CD4-positive, alpha-beta T cell treated with Interleukin-15 for 4 hours (primary cell): ENCODE measurements at places on chromosomes 2 and 18.
A peak's percentile ranks its signal among the peaks of the same experiment; 100 is the strongest.

DNA sequence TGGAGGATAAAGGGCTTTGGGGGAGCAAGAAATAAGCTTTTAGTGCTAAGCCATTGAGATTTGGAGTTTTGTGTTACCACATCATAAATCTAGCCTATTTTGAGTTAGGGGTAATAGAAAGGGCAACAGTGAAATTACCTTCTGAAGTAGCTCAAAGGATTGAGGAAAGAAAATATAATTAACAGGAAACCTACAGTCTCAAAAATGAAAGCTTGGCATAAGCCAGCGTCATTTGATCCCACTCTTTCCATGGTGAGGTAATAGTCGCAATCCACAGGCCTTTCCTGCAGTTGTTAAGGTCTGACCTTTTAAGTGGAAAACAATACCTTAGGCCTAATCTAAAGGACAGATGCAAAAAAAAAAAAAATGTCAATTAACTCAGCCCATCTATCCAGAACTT, 182.7 kb downstream of the UXS1 start:
- no peak for DNase-seq

- DNase-seq, result no peak
Measured at GRCh38 chr2:25227576-25227975, 59.2 kb upstream of the POMC start.

GRCh38 chr18:61535401-61535800, 202.2 kb downstream of the CDH20 start:
- DNase-seq, result no peak

DNA sequence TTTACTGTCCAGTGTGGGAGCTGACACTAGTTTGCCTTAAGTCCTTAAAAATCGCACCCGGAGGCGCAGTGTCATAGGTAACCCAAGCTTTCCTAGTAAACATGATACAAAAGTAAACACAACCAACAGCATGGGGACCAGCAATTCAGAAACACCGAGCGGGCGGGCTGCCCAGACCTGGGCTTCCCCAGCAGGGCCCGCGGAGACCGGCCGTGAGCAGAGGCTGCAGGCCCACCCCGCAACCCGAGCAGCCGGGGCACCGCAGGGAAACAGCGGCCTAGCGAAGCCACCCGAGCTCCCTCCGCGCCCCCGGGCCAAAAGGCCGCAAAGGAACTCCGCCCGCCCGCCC, 296 bp downstream of the TTC21B start:
- DNase-seq, result no peak

- peak; percentile 49 for DNase-seq
Measured at GRCh38 chr2:73291093-73291460, 2.3 kb downstream of the EGR4 start.

DNA sequence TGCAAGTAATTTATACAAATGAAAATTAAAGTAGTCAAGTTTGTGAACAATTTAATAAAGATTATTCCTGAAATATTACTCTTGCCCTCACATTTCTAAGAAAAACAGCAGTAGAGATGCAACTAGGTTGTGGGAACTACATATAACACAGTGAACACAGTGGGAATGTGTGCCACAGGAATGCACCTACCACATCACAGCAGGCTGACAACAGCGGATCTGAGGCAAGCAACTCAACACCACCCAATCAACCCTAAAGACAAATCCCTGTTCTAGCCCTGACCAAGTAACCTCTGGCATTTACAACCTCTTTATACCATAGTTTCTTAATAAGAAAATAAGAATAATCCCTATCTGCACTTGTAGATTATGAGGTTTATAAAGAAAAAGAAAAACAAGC, 23.4 kb downstream of the MBOAT2 start:
- DNase-seq, result no peak

DNA sequence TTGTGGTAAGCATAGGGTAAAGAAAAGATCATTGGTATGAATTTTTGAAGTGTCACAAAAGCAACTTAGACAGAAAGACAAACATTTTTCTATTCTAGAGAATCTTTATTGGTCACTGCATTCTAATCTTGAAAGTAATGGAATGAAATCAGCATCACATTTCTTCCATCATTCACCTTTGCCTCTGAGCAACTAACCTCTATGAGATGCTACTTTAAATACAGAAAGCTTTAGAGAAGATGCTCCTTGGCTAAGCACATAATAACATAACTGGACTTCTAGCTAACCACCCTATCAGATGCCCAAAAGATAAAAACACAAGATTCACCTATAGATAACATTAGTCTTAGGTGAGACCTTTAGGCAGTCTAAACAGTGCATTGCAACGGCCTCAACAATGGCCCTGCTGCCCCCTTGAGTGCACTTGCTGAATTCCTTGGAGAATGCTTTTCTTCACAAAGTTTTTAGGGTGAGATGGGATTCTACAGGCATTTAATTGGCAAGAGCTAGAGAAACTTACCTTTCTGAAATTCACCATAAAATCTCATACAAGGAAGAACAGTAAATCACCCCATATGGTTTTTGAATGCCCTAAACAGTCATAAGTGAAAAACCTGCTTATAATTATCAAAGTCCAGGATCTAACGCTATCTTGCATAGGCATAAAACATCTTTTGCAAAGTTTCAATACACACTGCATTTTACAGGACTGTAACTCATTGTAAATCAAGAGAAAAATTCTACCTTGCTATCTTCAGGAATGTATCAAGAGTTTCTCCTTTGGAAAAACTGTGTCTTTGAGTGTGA, 791.3 kb upstream of the CHAC2 start:
- no peak for DNase-seq

- DNase-seq, result no peak
Measured at GRCh38 chr2:217261452-217261851, 401.6 kb upstream of the TNP1 start.

DNA sequence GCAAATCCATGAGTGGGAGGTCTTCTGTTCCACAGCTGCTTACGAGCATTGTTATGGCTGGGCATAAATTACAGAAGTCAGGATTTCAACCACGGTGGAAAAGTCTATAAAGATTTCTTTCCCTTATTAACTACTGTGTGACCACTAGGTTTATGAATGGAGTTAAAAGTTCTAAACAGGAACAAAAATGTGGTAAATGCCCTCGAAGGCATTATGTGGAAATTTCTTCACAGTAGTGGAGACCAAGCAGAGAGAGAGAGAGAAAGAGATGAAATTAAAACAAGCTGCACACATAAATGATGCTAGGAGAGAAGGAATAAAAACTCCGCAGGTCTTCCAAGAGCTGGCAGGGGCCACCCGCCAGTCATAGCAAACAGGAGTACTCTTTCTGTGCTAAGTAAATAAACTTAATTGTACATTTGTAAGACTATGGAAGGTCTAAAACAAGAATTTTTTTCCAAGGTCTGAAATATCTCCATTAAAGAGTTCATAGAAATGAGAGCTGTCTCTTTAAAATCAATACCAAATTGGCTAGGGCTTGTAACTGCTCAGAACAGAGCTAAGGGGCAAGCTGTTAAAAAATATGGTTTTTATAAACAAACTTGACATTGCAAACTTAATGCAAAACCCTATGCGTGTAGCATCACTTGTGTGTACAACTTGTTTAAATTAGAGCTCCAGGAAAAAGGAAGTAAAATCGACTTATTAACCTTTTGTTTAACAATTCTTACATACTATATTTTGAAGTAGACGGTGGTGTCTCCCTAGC, 438.2 kb downstream of the MEIS1 start:
- DNase-seq, result no peak

GRCh38 chr2:151289972-151290866, 751 bp upstream of the NMI start:
- DNase-seq, result no peak

- DNase-seq, result no peak
Measured at GRCh38 chr2:43774617-43775016, 778 bp downstream of the DYNC2LI1 start.

DNA sequence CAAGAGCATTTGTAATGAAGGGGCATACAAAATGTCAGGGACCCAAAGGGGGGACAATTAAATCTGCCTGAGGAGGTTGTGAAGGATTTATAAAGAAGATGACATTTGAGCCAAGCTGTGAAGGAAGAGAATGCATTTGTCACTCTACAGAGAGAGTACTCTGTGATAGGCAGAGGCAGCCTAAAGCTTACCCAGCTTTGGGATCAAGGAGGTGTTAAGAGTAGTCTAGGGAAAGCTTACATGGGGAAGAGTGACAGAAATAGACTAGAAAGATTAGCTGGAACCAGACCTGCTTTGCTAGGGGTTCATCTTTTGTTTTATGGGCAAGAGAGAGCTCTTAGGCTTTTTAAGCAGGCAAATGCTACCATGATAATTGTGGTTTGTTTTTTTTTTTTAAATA, 169.1 kb upstream of the CYP26B1 start:
- no peak for DNase-seq

DNA sequence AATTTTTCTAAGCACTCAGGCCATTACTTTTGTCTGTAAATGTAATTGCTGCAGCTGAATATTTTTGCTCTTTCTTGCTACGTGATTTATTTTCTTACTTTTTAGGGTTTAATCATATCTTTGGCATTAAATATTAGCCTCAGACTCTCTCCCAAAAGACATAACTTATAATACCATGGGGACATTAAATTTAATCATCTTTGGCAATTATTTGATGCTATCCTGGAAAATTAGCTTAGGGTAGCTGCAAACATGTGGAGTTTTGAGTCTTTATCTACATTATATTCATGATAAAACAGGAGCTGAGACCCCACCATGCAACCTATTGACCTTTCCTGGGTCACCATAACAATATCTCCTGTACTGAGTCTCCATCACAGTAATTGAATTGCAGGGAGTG, 59.1 kb upstream of the EDAR start:
- no peak for DNase-seq

GRCh38 chr2:9373047-9373446, 50.3 kb downstream of the ITGB1BP1 start:
- DNase-seq, result no peak

GRCh38 chr2:48189552-48190228, 283.4 kb upstream of the FBXO11 start:
- peak; percentile 1 for DNase-seq

DNA sequence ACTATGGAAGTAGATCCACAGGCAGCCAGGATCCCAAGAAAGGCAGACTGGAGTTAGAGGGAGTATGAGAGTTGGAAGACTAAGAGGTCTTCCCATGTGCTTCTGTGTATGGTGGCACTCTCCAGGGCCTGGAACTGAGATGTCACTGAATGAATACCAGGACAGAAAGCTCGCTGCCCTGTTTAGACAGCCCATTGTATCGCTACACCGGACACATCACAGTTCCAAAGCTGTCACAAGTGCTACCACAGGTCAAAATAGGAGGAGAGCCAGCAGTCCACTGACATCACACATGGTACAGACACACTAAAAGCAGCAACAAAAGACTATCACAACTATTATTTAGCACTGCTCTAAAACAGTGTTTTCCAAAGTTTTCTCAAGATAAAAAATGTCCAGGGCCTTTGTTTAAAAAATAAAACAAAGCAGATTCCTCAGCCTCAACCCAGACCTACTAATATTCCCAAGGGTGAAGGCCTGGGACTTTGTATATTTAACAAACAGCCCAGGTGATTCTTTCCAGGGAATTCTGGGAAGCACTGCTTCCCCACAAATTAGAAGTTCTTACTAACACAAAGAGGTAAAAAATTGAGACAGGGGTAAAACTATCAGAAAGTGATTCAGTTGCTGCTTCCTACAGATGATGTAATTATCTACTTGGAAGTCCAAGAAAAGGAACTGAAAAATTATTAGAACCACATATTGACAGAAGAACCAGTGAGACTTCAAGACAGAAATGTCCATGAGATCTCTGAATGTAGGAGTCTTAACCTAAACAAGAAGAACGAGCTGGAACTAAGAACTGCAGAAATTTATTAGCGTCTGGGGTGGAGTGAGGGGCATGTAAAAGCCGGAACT, 116.0 kb downstream of the DTNB start:
- no peak for DNase-seq

DNA sequence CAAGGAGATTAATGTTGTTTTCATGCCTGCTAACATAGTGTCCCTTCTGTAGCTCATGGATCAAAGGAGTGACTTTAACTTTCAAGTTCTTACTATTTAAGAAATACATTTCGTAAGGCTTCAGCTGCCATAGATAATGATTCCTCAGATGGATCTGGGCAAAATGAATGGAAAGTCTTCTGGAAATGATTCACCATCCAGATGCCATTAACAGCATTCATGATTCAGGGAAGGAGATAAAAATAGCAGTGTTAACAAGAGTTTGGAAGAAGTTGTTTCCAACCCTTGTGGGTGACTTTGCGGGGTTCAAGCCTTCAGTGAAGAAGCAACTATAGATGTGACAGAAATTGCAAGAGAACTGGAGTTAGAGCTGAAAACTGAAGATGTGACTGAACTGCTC, 17.0 kb downstream of the VRK2 start:
- no peak for DNase-seq

GRCh38 chr2:85935746-85936208, 47.0 kb upstream of the ST3GAL5 start:
- no peak for DNase-seq

GRCh38 chr2:194232600-194232999, 1424.4 kb upstream of the SLC39A10 start:
- DNase-seq, result no peak

GRCh38 chr2:137117385-137117784, 352.0 kb downstream of the THSD7B start:
- no peak for DNase-seq

DNA sequence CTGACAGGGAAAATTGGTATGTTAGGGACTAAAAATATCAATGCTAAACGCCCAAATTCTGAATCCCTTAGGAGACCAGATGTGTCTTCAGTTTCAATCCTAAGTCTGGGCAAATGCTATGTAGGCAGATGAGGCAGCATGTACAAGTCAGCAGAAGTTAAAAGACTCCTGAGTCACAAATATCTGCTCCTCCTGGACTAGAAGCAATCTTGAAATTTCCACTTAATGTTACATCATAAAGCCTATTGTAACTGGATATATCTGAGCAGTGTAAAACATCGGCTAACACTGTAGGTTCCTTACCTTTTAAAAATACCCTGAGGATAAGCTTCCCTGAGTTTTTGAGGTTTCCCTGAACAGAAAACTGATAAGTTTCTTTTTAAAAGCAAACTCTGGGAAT, 1087.6 kb upstream of the PIK3C3 start:
- no peak for DNase-seq

- no peak for DNase-seq
Measured at GRCh38 chr2:84285056-84285747, 173.9 kb downstream of the SUCLG1 start.

- no peak for DNase-seq
Measured at GRCh38 chr2:169087757-169088379, 18.5 kb downstream of the DHRS9 start.

GRCh38 chr18:75408554-75409506, 18.7 kb downstream of the SMIM21 start:
- peak; percentile 4 for DNase-seq

DNA sequence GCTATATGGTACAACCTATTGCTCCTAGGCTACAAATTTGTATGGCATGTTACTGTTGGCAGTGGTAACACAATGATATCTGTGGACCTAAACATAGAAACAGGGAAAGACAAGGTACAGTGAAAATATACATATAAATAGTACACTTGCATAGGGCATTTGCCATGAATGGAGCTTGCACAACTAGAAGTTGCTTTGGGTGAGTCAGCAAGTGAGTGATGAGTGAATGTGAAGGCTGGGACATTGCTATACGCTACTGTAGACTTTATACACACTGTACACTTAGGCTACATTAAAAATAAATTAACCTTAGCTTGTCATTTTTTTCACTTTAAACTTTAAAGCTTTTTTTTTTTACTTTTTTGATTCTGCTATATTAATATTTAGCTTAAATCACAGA, 500.0 kb upstream of the SETBP1 start:
- no peak for DNase-seq

- peak; percentile 47 for DNase-seq
Measured at GRCh38 chr2:98464772-98465310, 20.2 kb downstream of the INPP4A start.
